ENCODE measurements at places on chromosomes 1 and 21.

GRCh38 chr1:195569934-195570333 is 1038.3 kb downstream of the KCNT2 start:
- DNase-seq: no peak

DNA sequence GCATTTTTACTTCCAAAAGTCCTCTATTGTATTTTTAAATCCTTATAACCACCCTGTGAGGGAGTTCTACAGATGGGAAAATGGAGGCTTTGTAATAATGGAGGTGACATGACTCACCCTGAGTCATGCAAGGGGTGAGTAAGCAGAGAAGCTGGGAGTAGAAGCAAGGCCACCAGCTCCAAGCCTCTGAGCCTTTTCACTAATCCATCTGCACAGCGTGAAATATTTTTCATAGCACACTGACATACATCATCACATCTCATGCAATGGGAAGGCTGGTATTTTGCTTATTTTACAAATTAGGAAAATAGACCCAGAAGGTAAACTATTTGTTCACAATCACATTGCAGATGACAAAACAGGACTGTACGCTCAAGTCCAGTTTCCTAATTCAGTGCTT is 96.9 kb downstream of the KCNH1 start:
- no peak for DNase-seq

DNA sequence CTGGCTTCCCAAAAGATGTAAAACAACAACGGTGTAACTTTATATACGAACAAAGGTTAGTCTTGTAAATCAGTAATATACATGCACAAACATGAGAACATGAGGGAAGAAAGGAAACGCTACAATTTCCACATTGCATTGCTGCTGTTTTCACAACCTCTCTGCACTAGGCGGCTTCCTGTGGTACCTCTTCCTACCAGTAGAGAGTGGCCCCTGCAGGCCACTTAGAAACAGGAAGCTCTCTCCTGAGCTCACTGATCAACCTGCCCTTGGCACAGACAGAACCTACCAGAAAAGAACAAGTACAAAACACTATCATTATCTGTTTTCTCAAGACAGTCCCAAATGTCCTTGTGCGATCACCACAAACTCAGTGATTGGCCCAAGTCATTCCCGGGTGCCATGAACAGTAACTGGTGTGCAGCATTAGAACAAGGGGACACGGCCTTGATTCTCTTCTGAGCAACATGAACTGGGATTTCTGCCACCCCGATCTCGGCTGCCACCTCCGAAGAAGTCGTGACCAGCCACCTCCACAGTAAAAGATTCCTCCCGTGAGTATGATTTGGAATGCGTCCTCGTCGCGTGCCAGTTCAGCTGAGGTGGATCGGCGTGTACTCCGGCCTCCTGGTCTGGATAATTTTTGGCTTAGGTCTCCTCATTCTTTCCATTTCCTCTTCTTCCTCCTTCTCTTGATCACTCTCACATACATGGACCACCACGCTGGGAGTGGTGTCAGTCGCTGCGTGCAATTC is 5.7 kb upstream of the KCNE1 start:
- no peak for DNase-seq

DNA sequence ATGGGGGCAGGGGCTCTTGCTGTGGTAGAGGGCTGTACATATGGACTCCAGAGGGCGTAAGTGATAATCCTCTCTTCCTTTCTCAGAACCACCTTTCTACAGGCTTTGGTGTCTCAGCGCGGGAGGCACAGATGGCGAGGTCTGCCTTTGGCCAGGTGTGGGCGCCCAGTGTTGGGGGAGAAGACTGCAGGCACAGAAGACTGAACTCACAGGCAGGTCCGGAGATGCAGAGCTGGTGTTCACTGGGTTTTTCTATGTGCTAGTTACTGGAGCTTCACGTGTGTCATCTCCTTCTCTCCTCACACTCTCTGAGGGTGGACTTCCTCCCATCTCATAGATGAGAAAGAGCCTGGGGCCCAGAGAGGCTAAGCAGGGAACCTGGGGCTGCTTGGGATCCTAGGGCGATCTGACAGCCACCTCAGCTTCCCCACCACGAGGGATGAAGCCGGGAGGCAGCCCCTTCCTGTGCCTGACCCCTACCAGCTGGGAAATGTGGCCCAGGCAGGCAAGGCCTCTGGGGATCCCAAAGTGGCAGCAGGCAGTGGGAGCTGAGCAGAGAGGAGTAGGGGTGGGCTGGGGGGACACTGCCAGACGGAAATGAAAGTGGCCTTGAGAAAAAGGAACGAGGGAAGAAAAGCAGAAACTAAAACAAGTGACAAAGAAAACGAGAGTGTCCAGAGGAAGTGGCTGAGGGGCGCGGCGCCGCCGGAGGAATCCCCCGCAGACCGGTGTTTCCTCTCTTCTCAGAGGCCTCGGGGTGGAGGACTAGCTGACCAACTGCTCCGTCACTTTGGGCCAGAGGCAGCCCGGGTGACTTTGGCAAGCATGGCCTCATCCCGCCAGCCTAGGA is 191.6 kb downstream of the HIVEP3 start:
- DNase-seq: no peak

DNA sequence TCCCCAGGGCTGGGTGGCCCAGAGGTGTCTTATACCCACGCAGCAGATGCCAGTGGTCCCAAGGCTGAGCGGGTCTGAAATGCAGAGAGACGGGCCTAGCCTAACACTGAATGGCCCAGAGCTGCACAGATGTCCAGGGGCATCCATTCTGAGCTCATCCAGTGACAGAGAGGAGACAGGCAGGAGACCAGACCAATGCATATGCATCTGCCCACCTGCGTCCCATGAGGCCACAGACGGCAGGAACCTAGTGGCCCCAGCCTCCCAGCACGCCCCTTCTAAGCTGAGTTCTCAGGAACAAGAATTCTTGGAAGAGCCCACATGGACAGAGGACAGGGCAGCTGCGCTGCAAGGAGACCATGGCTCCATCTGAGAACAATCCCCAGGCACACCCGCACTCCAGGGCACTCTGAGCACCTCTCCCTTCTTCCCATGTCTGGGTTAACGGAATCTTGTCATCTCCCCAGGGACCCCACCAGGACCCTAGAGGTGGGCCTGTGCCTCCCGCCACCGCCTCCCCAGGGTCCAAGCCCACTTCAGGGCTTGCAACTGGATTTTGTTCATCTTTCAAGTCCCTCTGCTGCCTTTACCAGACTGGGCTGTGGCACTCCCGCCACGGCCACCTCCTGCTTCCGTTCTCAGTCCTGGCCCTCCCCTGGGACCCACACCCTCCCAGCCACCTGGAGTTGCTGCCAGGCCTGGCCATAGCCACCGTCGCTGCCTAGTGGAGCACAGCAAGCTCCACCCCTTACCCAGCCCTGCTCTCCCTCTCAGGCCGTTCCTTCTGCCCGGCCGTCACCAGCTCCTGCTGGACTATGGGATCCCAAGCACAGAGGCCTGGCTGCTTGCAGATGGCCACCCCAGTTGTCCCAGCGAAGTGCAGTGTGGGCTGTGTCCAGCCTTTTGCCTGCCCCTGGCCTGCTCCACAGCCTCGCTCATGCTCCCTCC is 3.3 kb downstream of the WNT3A start:
- peak; percentile 87 for DNase-seq

DNA sequence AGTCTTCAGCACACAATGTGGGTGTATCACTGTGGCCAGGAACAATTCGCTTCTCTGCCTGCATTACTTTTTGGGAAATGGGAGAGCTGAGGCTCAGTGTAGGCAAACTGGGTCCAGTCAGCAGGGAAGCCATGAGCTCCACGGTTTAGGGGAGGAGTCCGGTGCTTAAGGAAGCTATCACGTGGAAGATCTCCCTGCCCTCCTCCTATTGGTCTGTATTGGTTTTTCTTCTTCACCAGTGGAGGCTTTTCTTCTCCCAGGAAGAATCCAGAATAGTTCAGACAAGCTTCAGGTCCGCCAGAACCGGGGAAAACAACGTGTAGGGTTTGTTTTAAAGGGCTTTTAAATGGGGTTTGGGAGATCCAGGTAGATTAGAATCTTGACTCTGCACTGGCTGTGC is 156.2 kb upstream of the CAMK1G start:
- no peak for DNase-seq

DNA sequence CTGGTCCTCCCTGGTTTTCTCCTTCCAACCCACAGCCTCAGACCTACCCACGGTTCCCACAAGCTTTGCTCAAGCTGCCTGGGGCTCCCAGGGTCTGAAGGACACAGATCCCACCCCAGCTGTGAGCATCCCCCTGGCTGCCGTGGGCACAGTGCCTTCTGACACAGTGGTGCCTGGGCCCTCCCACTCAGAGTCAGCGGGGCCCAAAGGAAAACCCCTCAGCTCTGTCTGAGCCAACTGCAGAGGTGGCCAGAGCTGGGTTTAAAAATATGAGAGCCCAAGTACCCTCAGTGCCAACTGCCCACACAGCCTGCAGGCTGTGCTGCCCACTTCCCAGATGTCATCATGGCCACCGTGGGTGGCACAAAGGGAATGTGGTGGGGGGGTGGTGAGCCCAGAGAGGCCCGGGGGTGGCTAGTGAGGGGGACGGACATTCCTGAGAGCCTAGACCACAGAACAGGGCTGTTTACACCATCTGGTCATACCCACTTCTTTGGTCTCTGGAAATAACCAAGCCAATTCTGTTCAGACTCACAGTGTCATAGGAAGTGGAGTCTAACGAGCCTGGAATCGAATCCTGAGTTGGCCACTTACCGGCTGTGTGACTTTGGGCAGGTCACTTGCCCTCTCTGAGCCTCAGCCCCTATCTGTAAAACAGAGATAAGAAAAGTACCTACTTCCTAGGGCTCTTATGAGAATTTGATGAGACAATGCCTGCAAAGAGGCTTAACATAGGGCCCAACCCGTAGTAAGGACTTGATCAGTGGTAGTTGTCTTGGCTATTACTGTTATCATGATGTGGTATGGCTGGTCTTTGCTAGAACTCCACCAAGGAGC is 85.5 kb downstream of the CAMK2N1 start:
- DNase-seq: no peak

GRCh38 chr1:53517821-53518352 is 58.7 kb downstream of the DMRTB1 start:
- DNase-seq: no peak

- DNase-seq: no peak
Observed at GRCh38 chr21:43994646-43995045, 17.5 kb upstream of the TRAPPC10 start.

DNA sequence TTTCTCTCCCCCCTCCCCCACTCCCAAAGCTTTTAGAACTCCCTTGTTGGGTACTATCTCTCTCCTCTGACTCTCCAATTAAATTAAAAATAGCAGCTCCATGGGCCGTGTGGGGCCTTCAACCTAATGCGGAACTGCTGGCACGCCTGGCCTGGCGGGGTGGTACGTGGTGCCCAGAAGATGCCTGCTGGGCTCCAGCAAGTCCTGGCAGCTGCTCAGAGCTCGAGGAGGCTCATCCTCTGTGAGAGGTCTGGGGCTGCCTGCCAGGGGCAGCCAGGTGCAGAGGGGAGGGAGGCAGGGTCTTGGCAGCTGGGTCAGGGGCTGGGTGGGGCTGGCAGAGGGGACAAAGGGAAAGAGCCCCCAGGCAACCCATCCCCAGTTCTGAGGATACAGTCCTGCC is 74.4 kb downstream of the ACTL8 start:
- no peak for DNase-seq

- no peak for DNase-seq
Observed at GRCh38 chr1:219910716-219911115, 17.6 kb downstream of the SLC30A10 start.

- no peak for DNase-seq
Observed at GRCh38 chr1:177480741-177481305, 310.1 kb downstream of the BRINP2 start.

- no peak for DNase-seq
Observed at GRCh38 chr1:235942979-235943575, 76.4 kb upstream of the LYST start.

- no peak for DNase-seq
Observed at GRCh38 chr1:95685081-95685480, 451.1 kb downstream of the RWDD3 start.

GRCh38 chr1:41390166-41390565 is 28.9 kb downstream of the FOXO6 start:
- DNase-seq: no peak

DNA sequence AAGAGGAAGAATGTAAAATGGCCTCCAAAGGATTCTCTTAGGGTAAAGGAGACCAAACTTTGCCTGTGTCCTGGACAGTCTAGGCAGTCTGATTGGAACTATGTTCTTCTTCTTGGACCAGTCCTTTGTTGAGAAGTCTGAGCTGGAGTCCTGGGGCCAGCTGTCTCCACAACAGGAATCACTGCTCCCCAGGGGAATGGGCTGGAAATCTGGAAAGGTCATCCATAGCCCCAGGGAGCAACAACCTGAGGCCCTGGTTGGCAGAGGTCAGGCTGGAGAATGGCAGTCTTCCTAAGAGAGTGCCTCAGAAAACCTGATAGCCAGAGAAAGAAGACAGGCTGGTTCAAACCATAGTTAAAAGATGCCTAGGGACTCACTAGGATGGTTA is 68.7 kb downstream of the PLXNA2 start:
- DNase-seq: no peak

GRCh38 chr1:30808067-30808662 is 50.6 kb upstream of the LAPTM5 start:
- no peak for DNase-seq

GRCh38 chr1:116763116-116763786 is 9.0 kb downstream of the CD2 start:
- no peak for DNase-seq

GRCh38 chr1:50978852-50979781 is 9.1 kb downstream of the CDKN2C start:
- peak; percentile 16 for DNase-seq

GRCh38 chr1:55916907-55917306 is 662.5 kb downstream of the PLPP3 start:
- DNase-seq: no peak

DNA sequence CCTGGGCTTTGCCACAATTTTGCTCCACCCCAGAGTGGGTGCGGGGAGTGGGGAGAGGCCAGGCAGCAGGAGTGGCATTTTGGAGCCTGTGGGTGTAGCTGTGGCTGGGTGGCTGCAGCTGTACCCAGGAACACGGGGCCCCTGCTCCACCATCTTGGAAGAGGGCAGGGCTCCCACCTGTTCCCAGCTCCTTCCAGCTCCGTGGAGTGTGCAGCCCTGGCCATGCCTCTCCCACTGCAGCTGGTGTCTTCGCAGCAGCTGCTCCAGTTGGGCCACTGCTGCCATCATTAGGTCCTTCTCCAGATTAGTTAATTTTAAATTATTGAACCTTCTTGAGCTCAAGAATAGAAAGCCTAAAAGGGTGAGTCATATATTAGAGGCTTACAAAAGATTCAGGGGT is 17.6 kb downstream of the FAM20B start:
- no peak for DNase-seq

GRCh38 chr1:170664093-170664827 is at the start of gene PRRX1:
Gene PRRX1, plus strand, starts transcription at chr1:170664131. Its CDS starts 88 bp downstream, at chr1:170664219.
- no peak for DNase-seq

DNA sequence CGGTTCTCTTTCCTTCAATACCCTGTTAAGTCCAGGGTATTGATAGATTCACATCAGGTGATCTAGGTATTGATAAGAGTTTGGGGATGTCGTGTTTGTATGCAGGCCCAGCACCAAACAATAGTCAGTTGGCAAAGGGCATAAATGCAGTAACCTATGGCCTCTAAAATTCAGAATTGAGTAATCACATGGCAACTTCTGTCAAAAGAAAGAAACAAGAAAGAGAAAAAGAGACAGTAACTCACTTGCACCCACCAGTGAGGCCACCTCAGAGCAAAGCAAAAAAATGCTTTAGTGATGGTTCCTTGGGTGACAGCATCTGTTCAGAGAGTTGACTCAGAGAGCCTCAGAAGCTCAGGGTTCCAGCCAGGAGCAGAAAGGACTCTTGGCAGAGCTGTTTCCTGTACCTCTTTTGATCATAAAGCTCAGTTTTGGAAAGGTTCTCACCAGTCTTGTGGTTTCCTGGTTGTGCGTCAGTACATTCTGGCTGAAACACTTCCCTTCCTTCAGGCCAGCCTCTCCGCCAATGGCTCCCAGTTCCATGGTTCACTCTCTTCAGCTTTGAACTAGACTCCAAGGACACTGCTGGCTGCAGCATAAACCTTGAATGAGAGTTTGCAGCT is 70.1 kb upstream of the GORAB start:
- no peak for DNase-seq

All from BE2C (cell line).